Iris pigment epithelial cell (primary cell): ENCODE measurements at places on chromosomes 7 and 10.

- no peak for DNase-seq
Observed at GRCh38 chr7:5266191-5267028, 16.3 kb upstream of the SLC29A4 start.

- DNase-seq, result peak; percentile 92
Observed at GRCh38 chr7:41996381-41997035, 240.5 kb downstream of the GLI3 start.

GRCh38 chr7:100472121-100472851 lies 6.7 kb downstream of the TSC22D4 start:
- no peak for DNase-seq

- no peak for DNase-seq
Observed at GRCh38 chr7:24478137-24478655, 95.1 kb upstream of the PALS2 start.

DNA sequence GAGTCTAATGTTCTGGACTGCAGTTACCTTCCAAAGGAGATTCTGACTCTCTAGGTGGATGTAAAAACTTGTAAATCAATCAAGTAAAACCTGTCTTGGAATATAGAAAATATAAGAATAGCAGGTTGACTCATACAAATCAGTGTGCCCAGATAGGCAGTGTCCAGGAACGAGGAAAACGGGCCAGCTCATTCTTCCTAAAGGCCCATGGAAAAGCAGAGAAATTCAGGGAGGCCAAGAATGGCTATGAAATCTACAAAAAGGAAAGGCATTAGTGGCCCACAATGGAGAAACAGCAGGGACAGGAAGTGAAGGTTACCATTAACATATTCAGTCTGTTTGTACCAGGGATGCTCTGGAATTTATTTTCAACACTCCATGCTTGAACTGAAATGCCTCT lies 14.9 kb downstream of the GLI3 start:
- DNase-seq, result no peak

- DNase-seq, result no peak
Observed at GRCh38 chr7:127870231-127870907, 160.9 kb downstream of the LRRC4 start.

DNA sequence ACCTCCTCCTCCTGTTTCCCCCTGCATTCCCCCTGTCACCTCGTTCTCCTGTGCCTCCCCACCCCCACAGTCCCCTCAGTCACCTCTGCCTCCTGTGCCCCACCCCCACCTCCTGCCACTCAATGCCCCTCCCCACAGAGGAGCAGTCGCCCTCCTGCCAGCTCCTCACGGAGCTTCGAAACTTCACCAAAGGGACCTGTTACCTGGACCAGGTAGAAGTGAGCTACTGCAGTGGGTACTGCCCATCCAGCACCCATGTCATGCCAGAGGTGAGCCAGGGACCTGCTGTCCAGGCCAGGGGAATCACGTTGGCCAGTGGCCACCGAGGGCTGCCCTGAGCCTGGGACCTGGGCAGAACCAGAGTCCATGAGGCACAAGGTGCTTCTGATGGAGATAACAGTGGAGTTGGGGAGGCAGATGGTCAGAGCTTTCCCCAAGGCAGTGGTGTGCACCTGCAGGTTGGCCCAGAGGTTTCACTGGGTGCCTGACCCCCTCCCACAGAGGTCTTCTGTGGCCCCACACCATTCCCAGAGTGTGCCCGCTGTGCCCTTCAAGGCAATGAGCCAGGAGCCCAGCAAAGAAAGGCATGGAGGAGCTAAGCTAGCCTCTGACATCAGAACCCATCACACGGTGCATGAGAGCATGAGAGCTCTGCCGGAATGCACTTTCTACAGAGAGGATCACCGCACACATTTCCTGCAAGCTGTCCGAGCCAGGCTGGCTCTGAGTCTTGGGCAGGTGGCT lies 7.0 kb upstream of the ZNF862 start:
- DNase-seq, result no peak
